ENCODE measurements at places on chromosomes 5 and 9.
A peak's percentile ranks its signal among the peaks of the same experiment; 100 is the strongest.

DNA sequence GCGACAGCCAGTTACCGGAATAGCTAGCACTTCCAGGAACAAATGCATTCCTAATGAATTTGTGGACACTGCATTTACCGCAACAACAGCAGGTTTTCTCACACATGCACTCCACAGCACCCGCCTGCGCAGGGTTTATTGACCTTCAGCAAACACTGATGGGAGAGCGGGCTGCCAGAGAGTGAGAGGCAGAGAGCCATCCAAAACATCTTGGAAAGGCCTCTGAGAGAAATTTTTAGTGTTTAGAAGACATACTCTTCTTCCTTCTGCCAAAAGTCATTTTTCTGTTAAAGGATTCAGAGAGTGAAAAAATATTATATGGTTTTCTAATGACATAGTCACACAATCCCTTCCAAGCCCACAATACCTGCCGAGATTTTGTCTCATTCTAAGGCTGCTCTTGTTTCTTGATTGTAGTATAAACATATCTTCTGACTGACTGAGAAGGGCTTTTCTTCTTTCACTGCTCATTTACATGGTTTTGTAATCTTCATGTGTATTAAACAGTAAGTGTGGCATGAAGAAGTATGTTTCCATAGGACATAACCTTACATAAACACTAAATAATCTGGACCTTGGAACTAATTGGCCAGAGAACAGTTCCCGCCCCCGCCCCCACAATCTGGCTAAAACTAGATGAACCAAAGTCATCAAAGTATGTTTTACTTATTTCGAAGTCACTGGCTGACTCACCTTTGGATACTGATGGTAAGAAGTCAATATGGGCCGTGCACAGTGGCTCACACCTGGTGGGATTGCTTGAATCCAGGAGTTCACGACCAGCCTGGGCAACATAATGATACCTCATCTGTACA is 432.5 kb upstream of the MEF2C start:
- no peak for DNase-seq

DNA sequence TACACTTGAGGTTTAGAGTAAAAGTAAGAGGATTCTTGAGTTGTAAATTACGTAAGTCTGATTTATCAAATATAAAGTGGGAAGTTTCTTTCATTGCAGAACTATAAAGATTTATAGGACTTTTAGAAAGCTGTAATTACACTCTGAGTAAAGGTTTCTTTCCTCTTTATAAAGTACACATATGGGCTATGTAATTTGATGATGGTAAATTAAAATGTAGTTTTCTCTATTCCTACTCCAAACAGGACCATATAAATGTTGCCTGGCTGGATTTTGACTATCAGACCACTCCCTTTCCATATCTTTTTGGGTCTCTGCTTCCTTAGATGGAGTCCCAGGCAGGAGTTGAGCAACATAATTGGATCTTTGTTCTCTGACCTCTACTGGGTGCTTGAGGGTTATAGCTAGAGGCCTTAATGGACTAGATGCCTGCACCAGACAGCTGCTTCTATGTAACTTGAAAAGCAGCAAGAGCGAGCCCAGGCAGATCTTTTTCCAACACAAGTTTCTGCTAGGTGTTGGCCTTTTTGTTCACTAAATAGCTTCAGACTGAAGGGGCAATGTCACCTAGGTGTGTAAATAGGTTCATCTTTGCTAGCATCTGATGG is 11.4 kb upstream of the TEX48 start:
- no peak for DNase-seq

DNA sequence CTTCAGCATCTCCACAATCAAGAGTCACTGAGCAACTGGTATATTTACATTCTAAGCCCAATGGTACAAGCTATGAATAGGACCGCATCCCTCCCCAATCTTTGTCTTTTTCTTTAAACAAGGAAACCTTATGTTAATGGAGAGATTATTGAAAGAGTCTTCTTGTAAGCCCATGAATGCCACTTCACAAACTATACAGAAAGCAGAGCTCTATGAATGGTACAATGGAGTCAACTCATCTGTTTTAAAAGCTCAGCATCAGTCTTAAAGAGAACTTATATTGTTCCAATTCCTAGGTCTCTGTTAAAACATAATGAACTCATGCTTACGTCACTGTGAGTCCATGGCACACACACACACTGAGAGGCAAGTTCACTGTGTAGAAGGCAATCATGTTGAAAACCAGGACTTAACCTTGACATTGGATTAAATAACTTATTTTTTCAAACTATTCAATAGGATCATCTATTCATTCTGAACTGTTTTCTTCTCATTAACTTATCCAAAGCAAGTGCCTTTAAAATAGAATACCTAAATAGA is 4.5 kb downstream of the NREP start:
- DNase-seq = no peak

DNA sequence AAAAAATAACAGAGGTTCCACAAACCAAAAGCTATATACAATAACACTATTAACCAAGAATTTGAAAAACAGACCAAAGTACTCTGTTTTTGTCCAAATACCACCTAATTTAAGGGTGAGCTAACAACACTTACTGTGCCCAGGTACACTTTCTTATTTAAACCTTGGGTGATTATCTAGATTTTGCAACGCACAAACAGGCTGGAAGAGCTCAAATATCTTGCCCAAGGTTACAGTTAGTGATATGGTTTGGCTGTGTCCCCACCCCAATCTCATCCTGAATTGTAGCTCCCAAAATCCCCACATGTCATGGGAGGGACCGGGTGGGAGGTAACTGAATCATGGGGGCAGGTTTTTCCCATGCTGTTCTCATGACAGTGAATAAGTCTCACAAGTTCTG is 58.9 kb downstream of the CDK5RAP2 start:
- no peak for DNase-seq

- DNase-seq = no peak
These were observed 1.5 kb downstream of the IGFBPL1 start for GRCh38 chr9:38422555-38423260.

DNA sequence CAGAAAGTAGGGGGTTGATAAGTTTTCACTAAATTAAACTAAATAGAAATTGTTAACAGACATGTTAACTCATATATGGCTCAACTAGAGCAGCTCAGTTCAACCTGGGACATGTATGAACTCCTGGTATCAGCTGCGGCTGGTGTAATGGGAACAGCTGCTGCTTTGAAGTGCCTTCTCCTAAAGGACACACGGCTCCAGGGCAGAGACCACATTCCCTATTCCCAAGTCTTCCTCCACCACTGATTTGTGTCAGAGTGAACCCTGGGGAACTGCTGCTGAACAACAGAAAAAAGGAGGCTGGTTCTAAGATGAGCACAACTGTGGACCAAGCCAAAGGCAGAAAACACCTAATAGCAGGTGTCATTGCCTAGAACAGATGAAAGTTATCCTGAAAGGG is 71.1 kb downstream of the MAPKAP1 start:
- no peak for DNase-seq

- no peak for DNase-seq
These were observed 1255.2 kb downstream of the EFNA5 start for GRCh38 chr5:106415541-106415940.

GRCh38 chr5:134536876-134537275 is 11.4 kb downstream of the JADE2 start:
- no peak for DNase-seq

GRCh38 chr5:62547945-62548630 is 30.5 kb upstream of the LRRC70 start:
- DNase-seq = no peak

DNA sequence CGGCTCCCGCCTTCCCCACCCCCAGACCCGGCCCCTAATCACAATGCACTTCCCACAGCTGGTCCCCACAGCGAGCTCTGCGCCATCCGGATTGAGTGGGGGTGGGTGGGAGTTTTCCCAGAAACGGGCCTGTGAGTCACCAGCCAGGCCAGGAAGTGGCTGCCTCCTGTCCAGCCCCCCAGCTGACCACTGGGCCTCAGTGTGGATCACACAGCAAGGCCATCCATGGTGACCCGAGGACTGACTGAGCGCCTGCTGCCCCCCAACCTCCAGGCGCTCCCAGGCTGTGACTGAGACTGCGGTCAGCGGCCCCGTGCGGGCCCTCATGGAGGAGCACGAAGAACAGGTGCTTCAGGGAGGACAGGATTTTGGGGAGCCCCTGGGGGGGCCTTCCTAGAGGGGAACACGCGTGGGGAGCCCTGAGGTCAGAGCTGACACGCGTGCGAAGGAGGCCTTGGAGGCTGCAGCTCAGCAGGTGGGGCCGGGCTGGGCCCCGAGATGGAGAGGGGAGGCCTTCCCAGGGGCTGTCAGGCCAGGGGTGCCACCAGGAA is 48.3 kb upstream of the EGFL7 start:
- no peak for DNase-seq

- no peak for DNase-seq
These were observed 78.1 kb downstream of the SNCAIP start for GRCh38 chr5:122390154-122390553.

GRCh38 chr9:18994263-18994916 is 38.6 kb downstream of the SAXO1 start:
- DNase-seq = no peak

DNA sequence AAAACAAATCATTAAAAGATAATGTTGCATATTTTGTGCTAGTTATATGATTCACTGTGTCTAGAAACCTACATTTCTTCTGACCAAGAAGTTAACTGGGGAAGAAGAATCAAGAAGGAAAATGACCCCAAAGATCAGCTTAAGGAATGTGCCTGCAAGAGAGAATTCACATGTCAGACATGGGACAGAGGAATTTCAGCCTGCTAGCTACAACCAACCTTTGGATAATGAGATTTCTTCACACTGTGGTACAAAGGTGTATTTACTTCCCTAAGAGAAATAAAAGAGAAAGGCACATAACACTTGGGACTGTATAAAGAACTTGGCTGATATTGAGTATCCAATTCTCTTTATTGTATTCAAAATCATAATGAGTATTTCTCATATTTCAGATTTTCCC is 39.6 kb upstream of the ELL2 start:
- DNase-seq = no peak

DNA sequence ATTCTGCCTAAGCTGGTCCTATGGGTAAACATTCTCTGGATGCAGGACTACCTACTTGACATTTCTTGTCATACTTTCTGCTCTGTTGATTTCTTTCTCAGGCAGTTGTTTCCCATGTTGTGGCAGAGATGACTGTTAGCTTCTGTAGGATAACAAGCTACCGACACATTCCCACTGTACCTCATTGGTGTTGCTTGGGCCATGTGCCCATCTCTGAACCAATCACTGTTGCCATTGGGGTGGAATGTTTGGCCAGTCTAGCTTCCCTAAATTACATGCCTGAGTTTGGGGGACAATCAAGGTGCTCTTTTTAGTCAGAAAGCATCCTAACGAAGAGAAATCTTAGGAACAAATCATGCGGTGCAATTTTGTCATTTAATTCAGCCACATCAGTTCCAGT is 212.0 kb downstream of the KDM4C start:
- no peak for DNase-seq

DNA sequence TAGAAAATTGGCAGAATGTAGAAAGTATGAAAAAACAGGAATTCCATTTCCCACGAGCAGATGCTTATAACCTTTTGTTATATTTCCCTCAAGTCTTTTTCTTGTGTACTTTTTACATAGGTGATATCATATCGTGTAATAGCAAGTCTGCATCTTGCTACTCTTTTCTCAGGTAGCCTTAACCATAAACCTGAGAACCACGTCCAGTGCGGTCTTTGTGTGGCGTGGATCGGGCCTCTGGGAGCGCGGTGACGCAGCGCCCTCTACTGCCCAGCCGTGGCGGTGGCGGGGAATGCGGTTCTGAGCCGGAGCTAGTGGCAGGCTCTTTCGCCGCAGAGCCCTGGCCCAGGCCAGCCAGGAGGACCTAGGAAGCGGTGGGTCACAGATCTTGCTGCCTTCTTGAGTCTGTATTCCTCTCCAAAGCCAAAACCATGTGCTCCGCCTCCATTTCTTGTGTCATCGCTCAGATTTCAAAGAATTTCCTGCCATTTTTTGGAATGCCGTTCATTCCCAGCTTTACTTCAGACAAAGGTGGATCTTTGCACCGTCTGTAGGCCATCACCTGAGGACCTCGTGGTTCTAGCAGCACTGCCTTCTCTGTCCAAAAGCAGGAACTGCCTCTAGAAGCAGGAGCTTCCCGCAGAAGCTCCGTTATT is 71.9 kb downstream of the MVB12B start:
- DNase-seq = peak; percentile 89

DNA sequence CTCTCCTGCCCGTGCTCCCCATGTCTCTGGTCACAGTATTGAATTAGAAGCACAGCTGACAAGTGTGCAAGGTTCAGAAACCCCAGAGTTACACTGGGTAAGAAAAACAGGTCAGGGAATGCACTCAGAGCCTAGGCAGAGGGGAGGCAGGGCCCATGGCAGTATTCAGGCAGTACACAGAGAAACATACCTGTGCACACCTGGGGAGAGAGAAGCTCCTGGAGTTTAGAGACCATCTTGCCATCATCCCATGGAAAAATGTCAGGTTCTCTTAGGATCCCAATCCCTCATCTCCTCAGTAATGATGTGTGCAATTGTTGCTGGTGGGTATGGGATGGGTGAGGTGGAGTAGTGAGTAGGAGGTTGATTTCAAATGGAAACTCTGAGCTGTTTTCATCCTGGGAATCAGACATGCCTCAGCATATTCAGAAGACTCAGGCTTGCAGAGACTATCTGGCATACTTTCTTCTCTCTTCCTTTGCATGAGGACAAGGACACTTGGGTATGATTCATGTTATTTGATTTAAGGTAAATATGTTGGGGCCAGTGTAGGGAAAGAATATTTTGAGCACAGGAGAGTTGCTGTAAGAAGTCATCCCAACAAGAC is 228.5 kb downstream of the ESM1 start:
- no peak for DNase-seq

DNA sequence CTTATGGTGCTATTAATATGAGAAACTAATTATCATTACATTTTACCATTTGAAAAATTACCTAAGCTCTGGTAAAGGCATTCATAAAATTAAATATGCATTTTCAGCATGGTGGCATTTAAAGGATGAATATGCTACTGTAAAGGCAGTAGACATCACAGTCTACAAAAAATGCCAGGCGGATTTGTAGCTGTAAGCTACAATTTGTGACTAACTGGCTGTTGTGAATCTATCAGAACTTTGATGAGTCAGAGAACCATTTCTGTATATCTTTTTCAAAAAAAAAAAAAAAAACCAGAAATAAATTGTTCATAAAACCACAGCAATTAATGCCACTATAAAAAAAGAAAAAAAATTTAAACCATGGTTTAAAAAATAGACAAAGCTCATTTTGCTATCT is 186.3 kb downstream of the NFIB start:
- DNase-seq = no peak

DNA sequence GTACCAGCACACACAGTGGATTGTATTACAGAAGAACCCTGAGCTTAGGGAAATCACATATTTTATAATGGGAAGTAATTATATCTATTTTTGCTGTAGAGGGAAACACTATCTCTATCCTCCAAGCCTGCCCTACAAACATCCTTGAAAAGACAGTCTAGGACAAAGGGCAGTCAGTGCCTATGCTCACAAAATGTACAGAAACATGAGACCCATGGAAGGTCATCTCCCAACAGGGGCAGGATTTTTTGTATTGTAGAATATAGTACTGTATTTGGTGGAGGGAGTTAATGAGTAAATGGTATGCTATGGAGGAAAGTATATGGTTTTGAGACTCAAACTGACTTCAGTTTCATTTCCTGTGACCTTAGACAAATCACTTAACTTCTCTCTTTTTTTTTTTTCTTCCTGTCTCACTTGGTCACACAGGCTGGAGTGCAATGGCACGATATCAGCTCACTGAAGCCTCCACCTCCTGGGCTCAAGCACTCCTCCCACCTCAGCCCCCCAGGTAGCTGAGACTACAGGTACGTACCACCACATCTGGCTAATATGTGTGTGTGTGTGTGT is 5.8 kb upstream of the RAB14 start:
- no peak for DNase-seq

GRCh38 chr9:35689542-35690293 is at the start of gene TPM2:
Gene TPM2 (minus strand): TSS chr9:35689925. CDS start chr9:35689817, 108 bp downstream.
- no peak for DNase-seq

Measured in activated effector memory CD4-positive, alpha-beta T cell treated with anti-CD3 and anti-CD28 coated beads, Interleukin-2, amount 50 U/mL, for 16 hours (primary cell).